ENCODE measurements at places on chromosomes 11 and 22. TPM values are rescaled to one million over a fixed set of nuclear protein-coding genes. Genes with fewer than 3 reads are reported as not detected.

DNA sequence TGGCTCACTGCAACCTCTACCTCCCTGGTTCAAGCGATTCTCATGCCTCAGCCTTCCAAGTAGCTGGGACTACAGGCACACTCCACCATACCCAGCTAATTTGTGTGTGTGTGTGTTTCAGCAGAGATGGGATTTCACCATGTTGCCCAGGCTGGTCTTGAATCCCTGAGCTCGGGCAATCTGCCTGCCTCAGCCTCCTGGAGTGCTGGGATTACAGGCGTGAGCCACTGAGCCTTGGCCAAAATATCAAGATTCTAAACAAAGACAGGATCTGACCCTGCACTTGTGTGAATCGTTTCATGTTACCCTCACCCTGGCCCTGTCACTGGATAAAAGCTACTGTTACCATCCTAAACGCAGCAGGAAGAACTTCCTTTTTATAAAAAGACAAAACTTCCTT, 15.6 kb upstream of the THY1 start:
- no peak for DNase-seq

GRCh38 chr22:48887394-48888332, 940.0 kb downstream of the BRD1 start:
- DNase-seq = no peak

- DNase-seq = no peak
Measured at GRCh38 chr22:43726964-43727543, 85.1 kb downstream of the EFCAB6 start.

DNA sequence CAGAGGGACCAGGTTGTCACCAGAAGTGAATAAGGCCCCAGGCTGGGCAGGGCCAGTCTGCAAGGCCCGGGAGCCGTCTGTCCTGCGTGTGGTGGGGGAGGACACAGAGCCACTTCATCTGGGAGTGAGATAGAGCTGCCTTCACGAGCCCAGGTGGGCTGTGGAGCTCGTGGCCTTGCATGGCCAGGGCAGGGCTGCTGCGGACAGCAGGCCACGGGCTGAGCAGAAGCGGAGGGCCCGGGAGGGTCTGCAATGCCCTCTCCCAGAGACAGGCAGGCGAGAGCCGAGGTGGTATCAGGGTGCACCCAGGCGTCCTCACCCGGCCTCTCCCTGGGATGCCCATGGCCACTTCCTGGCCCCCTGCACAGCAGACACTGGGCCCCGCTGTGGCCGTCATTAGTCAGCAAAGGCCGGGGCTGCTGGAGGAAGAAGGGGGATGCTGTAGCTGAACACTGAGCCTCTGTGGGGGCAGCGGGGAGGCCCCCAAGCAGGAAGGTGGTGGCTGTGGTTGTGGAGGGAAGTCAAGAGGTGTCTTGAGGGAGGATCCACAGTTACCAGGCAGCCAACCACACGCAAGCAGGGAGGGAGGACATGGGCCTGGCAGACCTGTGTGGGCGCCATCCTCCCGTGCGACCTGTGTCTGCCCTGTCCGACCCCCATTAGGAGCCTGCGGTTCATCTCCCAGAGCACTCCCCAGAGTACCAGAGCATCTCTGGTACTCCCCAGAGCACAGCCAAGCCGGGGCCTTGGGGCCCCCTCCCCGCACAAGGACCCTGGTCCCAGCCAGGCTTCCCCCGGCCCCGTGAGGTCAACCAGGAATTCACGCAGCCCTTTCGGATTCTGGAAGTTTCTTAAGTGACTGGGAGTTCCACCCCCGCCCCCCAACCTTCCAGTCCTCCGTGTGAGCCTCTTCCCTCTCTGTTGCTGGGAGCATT, 1109.5 kb downstream of the BRD1 start:
- DNase-seq = no peak

DNA sequence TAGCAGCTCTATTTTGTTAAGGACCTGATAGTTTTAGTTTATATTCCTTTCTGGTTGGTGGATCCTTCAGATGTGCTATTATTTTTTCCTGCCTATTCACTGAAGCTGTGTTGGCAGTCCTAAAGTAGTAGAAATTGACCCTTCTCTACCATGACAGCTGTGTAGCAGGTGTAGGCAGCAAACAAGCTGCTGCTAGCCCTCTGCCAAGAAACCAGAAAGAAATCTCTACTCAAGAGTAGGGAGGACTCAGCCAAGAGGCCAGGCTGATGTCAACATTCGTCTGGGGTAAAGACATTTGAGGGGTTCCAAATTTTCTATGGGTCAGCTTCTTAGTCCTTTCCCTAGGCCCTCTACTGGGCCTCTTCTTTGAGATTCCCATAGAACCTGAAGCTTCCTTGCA, 51.2 kb downstream of the CSTF3 start:
- no peak for DNase-seq

GRCh38 chr11:125407046-125407445, 89.0 kb downstream of the FEZ1 start:
- peak; percentile 25 for DNase-seq

- DNase-seq = peak; percentile 76
Measured at GRCh38 chr11:57779276-57779675, 17.7 kb downstream of the CTNND1 start.

GRCh38 chr11:116300232-116300631, 472.6 kb downstream of the BUD13 start:
- no peak for DNase-seq

GRCh38 chr11:80309301-80309700, 868.5 kb upstream of the TENM4 start:
- DNase-seq = no peak

DNA sequence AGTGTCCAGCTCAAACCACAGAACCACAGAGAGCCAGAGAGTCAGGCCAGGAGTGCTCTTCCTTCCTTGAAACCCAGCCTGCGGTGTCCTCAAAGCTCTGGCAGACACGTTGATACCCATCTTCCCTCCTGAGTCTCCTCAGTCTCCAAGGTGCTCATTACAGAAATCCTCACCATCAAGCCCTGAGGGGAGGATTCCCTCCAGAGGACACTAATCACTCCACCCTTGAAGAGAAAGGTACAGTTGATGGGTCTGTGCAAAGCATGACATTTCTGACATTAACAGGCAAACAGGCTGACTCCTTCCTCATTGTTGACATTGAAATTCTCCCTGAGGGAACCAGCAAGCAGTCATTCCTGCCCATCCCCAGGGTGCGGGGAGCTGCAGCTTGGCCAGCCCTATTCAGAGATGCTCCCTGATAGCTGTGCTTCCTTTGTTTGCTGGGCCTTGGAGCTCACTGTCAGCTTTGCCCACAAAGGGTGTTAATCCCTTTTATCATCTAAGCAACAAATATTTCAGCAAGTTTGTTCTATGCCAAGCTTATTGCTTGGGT, 101.7 kb upstream of the CSNK2A3 start:
- DNase-seq = no peak

The CADM1 gene
- polyA plus RNA-seq = 0.83 TPM

The RIMBP3C gene
- 0.15 TPM for polyA plus RNA-seq

The ACR gene
- polyA plus RNA-seq = not detected

The DRICH1 gene
- polyA plus RNA-seq = not detected

The PPP1R14B gene
- polyA plus RNA-seq = 115 TPM

The MTFP1 gene
- 8.1 TPM for polyA plus RNA-seq
